NCI-H526 treated with DMSO at 0.1 percent for 48 hours (cell line): ENCODE measurements at places on chromosomes 2 and 18.

- DNase-seq, result peak; percentile 4
Observed at GRCh38 chr2:20675701-20676352, 8.9 kb downstream of the GDF7 start.

DNA sequence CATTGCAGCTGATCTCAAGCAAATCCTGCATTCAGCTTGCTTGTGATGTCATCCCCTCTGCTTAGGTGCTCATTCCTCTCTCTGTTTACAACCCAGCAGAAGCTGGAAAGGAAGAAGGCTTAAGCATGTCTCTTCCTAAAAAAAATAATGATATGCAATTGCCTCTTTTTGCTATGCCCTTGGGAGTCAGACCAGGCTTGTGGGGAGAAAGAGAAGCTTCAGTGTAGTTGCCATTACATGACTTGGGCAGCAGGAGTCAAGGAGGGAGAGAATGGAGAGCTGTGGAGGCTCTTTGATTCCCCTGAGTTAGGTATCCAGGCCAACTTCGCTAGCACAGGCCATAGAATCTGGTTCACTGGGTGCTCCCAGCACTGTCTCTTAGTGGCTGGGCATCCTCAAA is 101.1 kb downstream of the MAPK4 start:
- DNase-seq, result no peak

GRCh38 chr2:105634198-105634597 is 110.5 kb upstream of the NCK2 start:
- peak; percentile 25 for DNase-seq

DNA sequence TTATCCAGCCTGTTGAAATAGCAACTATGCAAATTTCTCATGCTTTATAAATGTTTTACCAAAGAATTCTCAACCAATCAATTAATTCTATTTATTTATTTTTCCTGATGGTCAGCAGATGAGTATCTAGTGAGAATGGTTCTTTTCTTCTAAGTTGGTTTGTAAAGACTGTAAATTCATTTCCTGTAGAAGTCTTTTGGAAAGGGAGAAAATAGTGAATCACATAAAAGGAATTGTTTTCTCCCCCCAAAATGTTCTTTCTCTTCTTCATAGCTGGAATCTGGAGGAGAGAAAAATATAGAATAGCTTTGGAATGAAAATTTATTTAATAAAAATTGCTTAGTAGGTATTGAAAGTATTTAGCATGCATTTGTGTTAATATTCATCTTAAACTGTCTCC is 836.1 kb upstream of the ZEB2 start:
- DNase-seq, result no peak

DNA sequence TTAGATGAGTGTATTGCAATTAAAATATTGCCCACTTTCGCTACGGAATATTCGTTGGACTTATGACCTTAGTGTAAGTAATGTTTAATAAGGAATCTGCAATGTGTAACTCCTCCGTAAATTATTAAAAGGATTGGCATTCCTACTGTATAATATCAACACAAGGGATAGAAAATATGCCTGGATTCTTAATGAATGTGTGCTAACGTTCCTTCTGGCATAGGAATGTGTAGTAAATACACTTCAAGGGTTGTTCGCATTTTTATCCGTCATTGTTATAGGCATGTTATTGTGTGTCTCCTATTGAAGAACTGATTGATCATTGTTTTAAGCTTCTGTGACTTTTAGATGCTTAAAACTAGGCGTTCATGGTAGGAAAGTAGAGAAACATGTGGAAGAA is 134.5 kb downstream of the NEDD4L start:
- DNase-seq, result no peak
